ENCODE measurements at places on chromosomes 2 and 18.

DNA sequence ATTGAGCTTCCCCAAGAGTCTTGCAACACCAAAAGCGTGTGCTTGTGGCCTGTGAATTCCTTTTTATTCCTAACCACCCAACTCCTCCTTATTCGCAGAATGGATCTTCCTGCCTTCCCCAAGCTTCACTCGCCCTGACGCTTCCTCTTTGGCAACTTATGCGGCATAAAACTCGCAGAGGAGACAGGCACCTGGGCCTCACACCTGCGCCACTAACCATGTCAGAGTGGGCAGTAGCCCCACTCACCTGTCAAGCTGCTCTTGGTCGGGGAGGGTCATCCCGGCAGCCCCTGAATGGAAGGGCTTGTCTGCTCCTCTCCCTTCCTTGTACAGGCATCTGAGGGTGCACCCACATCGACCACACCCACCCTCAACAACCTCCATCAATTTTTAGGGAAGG is 106.9 kb upstream of the GPC1 start:
- no peak for DNase-seq

DNA sequence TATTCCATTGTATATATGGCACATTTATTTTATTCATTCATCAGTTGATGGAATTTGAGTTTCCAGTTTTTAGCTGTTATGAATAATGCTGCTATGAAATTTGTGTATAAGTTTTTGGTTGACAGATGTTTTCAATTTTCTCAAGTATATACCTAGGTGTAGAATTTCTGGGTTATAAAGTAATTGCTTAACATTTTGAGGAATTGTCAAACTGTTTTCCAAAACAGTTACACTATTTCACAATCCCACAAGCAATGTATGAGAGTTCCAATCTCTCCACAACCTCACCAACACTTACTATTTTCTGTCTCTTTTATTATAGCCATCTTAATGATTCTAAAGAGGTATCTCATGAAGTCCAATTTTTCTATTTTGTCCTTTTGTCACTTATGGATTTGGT is 12.5 kb upstream of the WDSUB1 start:
- DNase-seq, result no peak

DNA sequence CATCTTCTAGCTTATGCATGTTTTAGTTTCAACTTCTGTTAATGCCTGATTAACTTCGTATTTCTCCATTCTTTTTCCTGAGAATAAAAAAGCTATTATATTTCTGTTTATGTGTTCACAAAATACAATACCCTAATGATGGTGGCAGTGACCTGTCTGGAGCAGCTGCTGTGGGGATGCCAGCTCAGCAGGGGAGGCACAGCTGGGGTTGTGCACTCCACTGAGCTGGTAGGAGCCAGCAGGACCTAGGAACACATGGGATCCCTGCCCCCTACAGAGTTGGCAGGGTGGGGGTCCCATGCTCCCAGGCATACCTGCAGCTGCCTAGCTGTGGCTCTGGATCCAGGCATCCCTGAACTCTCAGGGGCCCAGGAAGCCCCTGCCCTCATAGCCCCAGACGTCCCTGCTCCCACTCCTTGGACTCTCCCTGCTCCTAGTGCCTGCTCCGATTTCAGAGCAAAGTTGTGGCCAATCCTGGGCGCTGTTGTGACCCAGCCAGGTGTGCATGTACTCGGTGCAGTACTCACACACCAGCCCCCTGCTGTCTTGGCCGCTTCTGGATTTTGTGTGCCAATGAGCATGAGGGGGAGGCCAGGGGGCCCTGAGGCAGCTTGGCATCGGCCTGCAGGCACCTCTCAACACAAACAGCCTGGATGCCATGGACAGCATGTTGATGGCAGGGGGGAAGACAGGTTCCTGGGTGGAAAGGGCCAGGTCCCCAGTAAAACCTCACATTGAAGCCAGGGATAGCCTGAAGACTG is 546.0 kb downstream of the ZNF804A start:
- no peak for DNase-seq

DNA sequence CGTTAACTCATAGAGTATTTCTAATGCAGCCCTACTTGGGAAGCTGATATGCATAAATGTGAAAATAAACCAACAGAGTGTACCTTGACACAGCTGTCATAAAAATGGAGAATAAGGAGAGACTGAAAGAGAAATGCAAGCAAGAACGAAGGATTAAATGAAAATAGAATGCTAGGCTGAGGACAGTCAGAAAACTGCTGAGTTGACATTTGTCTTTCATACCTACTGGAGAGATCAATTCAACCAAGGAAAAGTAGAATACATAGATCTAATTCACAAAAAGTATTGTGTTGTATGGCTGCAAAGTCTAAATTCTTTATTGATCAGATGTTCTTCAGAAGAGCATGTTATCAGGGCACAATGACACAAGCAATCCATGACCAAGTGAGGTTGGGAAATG is 112.0 kb downstream of the EPHA4 start:
- DNase-seq, result no peak

DNA sequence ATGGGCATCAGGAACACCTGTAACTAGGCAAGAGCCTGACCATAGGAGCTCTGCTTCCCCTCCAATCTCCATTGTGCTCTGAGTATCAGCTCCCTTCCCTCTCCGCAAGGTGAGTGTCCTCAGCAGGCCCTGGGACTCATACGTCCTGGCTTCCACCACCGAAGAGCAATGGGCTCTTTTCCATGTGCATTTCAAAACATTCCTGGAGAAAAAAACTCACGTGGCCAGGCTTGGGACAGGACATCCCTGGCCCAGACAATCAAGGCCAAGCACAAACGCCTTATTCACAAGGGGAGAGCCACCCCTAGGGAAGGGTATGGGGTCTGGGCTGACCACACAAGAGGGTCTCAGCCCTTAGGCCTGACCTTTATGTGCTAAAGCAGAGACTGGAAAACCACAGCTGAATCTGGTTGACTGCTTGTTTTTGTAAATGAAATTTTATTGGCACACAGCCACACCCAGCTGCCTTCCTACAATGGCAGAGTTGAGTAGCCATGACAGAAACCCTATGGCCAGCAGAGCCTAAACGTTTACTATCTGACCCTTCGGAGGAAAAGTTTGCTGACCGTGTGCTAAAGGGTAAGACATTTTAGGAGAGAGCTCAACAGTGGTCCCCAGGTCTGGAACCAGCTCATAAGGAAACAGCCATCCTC is 175.7 kb upstream of the ARL4C start:
- no peak for DNase-seq

DNA sequence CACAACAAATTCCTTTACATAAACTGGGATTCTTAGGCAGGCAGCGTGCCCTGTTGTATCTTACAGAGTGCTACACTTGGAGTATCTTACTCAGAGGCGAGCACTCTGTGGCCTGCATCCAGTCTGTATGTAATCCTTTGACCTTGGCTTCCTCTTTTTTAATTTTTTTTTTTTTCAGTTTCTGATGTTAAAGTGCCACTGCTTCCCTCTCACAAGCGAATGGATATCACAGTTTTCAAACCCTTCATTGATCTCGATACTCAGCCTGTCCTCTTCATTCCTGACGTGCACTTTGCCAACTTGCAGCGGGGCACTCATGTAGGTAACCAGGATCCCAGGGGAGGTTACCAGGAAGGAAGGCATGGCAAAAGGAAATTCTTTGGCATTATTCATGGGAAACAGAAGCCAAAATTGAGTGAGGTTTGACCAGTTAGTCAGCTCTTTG is 40.4 kb downstream of the GRHL1 start:
- DNase-seq, result no peak

- no peak for DNase-seq
These were observed 721 bp upstream of the MIB1 start for GRCh38 chr18:21739604-21740537.

GRCh38 chr2:217142649-217143266 is 282.9 kb upstream of the TNP1 start:
- no peak for DNase-seq

GRCh38 chr2:121689356-121689755 is 40.1 kb upstream of the CLASP1 start:
- DNase-seq, result peak; percentile 8

DNA sequence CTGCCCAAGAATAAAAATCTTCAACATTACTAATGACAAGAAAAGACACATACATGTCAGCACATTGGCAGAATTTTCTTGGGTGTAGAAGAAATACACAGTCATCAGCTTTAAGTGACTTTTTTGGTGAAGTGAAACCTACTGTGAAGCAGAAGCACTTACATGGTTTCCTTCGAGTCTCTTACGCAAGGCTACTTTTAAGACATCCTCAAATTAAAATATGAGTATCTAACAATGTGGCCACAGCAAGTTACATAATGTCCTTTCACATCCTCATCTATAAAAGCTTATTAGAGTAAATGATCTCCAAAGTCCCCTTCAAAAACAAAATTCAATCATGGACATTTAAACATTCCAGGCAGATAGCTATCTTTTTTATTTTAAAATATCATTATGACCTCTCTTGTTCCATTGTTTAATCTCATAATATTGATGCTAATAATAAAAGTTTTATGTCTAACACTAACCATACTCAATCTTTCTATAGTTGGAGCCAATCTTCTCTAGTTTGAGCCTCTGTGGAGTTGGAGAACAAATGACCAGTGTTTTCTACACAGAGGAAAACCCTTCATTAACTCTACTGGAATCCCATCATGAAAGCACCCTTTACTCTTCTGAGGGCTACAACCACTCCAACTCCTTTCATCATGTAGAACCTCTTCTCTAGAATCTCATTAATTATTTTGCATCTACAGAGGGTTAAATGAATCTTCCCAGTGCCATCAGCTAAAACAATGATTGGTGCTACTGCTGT is 182.2 kb upstream of the ZFP36L2 start:
- DNase-seq, result no peak

DNA sequence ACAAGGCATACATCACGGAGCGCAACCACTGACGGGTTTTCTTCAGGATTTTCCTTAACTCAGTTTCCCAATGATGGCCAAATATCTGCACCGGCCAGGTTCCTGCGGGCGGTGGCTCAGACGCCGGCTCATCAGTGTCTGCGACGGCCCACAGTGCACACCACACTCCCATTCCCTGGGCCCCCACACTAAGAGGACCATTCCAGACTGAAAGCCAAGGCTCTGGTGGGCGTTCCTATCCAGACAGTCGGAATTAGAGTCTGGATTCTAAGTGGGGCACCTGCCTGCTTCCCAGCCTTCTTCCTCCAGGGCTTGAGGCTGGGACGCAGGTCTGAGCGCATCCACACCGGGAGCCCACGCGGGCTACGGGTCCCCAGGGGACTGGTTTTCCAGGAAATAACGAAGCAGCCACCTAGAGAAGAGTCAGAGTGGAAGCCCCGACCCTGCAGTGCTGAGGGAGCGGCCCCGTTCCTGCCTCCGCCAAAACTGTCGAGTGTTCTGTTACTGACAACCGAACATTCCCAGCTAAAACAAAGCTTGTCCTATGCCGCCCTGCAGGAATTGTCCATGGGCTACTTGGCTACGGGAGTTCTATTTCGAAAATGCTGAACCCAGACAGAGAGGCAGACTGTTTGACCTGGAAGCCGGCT is 75.3 kb downstream of the TMEM18 start:
- no peak for DNase-seq

- DNase-seq, result no peak
These were observed 189.4 kb downstream of the ALK start for GRCh38 chr2:29731948-29732347.

DNA sequence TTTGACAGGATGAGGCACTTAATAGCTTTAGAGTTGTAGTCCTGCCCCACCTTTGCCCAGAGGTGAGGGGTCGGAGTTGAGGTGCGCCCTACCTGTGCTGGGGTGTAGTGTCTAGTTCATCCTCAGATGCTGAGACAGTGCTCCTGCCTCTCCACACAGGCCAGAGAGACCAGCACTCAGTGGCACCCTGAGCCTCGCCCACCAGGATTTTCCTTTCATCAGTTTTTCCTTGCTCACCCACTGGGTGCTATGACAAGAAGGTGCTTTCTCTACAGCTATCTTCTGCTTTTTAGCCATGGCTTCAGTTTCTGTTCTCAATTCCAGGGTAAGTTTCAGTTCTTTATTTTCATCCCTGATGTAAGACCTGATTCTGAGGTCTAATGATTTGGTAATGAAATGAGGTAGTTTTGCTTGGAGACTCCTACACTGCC is 16.8 kb upstream of the TMEM131 start:
- no peak for DNase-seq

- DNase-seq, result no peak
These were observed 4.1 kb downstream of the SPATS2L start for GRCh38 chr2:200310545-200310971.

DNA sequence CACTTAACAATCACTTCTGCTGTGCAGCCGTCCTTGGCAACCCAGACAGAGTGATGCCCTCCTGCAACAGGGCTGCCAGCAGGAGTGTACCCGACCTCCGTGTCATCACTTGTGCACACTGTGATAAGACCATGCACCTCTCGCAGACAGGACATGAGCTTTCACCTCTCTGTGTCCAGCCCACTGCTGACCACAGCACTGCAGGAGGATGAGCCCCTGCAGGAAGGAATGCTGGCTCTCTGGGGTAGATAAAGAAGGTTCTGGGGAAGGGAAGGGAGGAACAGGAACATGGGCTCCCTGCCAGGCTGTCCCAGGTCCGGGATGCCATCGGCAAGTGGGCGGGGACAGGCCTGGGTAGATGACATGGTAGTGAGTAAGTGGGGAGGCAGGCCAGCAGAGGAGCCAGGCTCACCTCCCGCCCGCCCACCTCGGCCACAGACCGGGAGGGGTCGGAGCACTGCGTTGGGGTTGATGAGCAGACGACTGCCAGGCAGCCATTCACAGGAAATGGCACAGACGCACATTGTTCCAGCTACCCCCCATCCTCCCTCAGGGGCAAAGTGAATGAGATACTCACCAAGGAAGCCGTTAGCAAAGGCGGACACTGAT is 18.6 kb upstream of the COL6A3 start:
- DNase-seq, result peak; percentile 5

DNA sequence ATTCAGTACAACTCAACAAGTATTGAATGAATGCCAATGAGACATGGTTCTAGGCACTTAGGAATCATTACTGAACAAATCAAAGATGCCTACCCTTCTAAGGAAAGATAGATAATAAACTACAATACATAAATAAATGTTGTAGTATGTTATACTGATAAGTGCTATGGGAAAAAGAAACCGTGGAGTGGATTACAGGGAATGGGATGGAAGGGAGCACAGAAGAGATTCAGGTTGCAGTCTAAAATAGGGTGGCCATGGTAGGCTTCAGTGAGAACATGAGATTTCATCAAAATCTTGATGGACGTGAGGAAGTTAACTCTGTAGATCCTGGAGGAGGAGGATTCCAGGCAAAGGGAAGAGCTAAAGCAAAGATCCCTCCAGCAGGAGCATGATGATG is 17.9 kb upstream of the CREB1 start:
- DNase-seq, result no peak

GRCh38 chr2:204364860-204365535 is 180.3 kb upstream of the PARD3B start:
- DNase-seq, result no peak

- DNase-seq, result no peak
These were observed 56.1 kb upstream of the C2orf15 start for GRCh38 chr2:99085421-99085820.

DNA sequence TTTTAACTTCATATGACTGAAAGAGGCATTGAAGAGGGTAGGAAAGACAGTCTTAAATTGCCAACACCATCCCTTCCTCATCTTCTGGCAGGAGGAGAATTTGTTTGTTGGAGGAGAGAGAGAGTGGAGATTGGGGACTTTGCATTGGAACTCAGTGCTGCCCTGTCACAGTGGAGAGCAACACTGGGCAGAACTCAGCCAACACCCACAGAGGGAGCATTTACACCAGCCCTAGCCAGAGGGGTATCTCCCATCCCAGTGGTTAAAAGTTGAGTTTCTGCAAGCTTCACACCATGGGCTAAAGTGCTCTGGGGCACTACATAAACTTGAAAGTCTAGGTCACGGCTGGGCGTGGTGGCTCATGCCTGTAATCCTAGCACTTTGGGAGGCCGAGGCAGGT is 174.1 kb downstream of the ANKRD30B start:
- DNase-seq, result no peak
